ENCODE measurements at places on chromosomes 7 and 10.
A peak's percentile ranks its signal among the peaks of the same experiment; 100 is the strongest.

- peak; percentile 5 for DNase-seq
Measured at GRCh38 chr10:60816628-60817397, 38.5 kb downstream of the CDK1 start.

- DNase-seq = no peak
Measured at GRCh38 chr7:122304996-122305421, 459 bp upstream of the FEZF1 start.

DNA sequence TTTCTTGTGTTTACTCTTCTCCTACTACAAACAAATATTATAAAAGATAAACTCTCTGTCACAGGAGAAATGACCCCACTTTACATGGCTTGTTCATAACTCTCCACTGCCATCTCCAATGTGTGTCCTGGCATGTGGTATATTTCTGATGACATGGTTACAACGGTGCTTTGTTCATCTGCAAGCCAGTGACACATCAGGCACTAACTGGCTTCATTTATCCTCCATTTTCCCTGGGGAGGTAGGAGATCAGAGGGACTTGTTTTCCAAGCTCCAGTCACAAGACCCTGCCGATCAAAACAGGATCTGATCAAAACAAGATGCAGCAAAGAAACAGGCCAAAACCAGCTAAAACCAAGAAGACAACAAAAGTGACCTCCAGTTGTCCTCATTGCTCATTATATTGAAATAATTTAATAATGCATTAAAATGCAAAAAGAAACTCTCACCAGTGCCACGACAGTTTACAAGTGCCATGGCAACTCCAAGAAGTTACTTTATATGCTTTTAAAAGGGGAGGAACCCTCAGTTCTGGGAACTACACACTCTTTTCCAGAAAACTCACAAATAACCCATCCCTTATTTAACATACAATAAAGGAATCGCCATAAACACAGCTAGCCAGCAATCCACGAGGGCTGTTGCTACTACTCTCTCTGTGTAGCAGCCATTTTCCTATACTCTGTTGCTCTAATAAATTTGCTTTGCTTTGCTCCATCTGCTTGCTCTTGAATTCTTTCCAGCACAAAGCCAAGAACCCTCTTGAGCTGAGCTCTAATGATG is 224.2 kb downstream of the XPNPEP1 start:
- DNase-seq = no peak

DNA sequence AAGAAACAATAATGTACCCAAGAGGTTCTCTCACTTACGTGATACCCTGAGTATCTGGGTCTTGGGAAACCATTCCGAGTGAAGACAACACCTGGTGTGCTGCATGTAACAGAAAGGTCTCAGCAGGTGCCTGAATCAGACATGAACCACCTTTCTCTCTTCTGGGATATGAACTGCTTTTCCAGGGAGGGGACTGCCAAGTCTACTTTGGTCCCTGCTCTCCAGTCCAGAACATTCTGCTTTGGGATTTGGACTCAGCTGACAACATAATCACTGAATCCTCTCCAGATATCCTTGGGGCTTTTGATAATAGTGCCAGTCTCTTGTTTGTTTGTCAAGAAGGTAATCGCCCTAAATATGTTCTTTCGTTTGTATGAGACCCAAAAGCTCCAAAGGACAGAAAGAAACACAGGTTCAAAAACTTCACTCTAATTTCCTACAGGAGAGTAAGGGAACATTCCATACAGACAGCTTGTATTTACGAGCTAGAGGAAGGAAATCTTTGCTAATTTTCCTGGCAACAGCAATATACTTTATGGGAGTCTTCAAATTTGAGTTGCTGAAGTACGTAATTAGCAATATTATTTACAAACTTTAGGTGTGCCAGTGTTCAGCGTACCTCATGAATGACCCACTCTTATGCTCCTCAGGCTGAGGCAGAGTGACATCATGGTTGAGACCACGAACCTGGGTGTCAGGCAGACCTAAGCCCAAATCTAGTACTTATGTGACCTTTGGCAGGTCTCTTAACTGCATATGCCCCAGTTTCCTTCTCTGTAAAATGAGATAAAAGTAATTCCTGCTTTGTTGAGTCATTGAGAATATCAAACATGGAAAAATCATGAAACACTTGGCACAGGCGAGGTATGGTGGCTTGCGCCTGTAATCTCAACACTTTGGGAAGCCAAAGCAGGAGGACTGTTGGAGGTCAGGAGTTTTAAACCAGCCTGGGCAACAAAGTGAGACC is 5.4 kb downstream of the ABLIM1 start:
- no peak for DNase-seq

DNA sequence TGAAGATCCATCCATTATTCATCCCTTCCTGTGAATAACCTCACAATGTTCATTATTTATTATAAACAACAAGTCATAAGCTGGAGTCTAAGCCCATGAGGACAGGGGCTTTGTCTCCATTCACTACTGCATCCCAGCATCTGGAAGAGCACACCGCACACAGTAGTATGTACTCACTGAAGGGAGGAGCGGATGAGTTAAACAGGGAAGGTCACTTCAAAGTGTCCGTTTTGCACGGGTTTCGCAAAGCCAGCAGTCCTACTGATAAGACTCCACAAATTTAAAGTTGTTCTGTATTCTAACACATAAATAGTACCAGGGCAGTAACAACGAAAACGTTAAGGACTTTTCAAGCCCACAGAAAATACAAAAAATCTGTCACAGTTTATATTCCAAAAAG is 167.9 kb downstream of the PARD3 start:
- DNase-seq = no peak

- no peak for DNase-seq
Measured at GRCh38 chr10:132670546-132671227, 115.3 kb downstream of the NKX6-2 start.

DNA sequence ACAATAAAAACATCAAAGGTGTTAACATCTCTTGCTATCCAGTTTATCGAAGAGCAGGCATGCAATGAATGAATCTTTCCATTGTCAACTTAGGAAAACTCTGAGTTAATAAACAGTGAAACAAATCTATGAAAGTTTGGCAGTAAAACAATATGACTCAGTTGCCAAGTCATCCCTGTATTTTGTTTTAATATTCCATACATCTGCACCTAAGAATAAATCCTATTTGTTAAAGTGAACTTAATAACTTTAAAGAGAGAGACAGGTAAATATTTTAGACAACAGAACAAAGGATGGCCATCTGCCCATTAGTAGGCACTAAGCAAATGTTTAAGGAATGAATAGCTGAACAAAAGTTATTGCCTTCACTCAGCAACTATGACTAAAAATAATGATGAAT is 700.5 kb upstream of the CELF2 start:
- DNase-seq = no peak

- DNase-seq = no peak
Measured at GRCh38 chr7:30133736-30134610, 813 bp upstream of the MTURN start.

GRCh38 chr7:47454069-47454973 is 127.6 kb downstream of the TNS3 start:
- DNase-seq = no peak

DNA sequence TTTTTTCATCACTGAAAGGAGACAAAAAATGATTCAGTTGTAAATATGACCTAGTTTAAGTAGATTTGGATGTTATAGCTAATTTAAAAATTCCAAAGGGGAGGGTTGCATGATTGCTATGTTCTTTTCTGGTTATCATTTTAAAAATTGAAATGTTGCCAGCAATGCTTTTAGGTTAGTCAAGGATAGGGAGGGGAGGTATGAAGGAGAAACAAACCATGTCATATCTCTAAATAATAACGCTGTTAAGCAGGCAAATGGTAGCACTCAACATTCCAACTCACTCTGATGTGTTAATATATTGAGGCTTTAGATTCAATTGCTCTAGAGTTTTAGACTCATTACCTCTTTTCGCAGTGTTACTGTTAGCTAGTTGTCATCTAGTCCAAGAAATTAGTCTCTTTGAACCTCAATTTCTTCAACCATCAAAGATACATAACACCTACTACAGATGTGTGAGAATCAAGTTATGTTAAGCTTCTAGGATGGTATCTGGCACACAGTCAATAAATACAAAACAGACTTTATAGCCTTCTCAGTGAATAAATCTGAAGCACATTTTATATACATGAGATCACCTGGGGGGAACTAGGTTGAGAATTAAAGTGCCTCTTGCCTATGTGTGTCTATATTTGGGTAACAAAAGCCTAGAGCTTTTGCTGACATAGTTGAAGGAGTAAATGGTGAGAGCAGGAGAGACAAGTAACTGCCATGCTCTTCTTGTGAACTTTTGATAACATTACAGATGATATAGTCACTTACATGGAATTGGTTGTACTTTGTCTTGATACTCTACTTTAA is 124.9 kb downstream of the CSTF2T start:
- no peak for DNase-seq

DNA sequence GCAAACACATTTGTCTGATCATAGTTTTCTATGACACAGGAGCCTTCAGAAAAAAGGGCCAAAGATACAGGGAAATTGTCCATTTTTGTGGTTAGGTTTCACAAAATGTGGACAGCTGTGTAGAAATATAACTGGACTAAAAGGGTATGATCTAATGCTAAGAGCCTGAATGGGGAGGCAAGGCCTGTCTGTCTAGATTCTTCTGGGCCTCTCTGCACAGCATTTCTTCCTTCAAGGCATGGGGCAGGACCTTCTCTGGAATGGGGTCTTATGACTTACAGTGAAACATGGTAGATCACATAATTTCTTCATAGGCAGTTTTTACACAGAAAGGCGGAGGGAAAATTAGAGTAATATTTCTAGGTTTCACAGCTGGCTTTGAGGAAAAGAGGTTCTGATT is 795.7 kb downstream of the GRID1 start:
- no peak for DNase-seq

DNA sequence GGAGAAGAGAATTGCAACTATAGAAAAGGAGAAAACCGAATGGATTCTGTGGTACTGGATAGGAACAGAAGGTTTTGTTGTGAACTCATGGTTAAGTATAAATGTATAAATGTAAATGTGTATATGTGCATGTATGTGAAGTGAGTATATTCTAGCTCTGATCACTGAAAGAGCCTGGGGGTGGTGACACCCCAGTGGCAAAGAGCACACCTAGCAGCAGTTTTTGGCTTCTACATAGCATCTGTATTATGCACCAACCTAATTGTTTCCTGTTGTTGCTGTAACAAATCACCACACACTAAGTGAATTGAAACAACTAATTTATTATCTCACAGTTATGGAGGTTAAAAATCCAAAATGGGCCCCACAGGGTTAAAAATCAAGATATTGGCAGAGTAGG is 455.4 kb downstream of the RPS24 start:
- DNase-seq = no peak

DNA sequence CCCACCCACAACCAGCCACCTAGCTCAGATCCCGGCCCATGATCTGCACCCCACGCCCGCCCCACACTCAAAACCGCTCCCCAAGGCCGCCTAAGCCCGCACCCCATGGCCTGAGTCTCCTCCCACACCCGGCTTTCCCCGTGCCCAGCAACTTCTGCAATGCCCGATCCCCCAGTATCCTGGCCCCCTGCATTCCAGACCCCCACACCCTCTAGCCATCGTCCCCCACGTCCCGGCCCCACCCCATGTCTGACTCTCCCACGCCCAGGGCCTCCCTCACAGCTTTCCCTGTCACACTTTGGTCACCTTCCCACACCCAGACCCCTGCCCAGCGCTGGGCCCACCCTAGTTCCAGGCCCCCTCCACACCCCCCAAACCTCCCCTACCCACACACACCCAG is 20.1 kb upstream of the FXYD4 start:
- no peak for DNase-seq

GRCh38 chr10:6114805-6115341 is 26.0 kb downstream of the RBM17 start:
- no peak for DNase-seq

- no peak for DNase-seq
Measured at GRCh38 chr7:96284835-96285234, 37.1 kb downstream of the SLC25A13 start.

- no peak for DNase-seq
Measured at GRCh38 chr10:74852381-74852780, 26.0 kb downstream of the KAT6B start.

DNA sequence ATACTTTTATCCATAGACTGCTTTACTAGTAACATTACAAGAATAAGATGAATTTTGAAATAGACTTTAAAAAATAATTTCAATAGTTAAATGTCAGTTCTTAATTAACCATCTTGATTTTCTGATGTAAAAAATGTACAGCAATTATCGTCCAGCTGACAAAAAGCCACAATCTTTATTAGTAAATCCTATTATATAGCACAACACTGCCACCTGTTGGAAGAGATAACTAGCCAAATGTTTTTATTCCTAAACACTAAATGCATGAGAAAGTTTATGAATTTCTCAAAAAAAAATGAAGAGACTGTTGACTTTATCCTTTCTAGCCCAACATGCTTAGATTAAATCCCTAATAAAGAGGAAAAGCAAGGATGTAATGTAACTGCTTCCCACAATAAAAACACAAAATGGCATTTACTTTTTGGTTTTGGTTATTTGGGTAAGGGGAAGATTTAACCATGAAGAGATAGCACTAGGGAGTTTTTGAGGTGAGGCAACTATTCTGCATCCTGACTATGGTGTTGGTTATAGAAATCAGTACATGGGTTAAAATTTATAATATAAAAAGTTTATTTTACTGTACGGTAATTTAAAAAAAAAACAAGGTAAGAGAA is 8.0 kb downstream of the COA1 start:
- DNase-seq = no peak

GRCh38 chr10:125018576-125019143 is 76.7 kb downstream of the ZRANB1 start:
- DNase-seq = no peak

DNA sequence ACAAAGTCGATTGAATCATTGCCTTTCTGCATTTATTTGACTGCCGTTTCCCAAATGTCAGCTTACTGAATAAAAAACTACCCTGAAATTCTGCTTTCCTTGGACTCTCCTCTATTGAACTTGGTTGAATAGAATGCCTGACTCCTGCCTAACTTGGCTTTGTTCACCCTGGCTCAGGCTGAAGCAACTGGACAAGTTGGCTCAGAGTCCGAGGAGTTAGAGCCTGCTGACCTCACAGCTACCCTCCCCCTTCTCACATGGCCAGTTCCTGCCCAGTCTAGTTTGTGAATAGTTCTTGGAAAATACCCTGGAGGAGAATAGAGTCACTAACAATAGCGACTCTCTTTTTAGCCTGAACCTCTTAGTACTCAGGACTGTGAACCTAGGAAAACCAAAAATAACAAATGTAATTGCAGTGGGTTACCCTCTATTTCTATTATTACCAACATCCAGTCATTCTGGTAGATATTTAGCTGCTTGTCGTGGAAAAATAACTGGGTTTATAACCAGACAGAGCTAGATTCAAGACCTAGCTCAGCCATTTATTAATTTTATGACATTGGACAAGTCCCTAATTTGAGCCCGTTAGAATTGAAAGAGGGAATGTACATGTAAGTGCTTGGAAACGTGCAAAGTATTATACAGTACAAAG is 17.3 kb upstream of the NRBF2 start:
- no peak for DNase-seq
